Activated CD4-positive, alpha-beta T cell treated with anti-CD3 and anti-CD28 coated beads for 48 hours (primary cell): ENCODE measurements at places on chromosomes 5 and 9.

- DNase-seq, result no peak
Measured at GRCh38 chr9:68530618-68531017, 10.1 kb downstream of the TMEM252 start.

- peak; percentile 53 for DNase-seq
Measured at GRCh38 chr9:133134388-133135145, 13.5 kb upstream of the RALGDS start.

- DNase-seq, result no peak
Measured at GRCh38 chr9:69319324-69320025, 5.5 kb upstream of the ENTREP1 start.

GRCh38 chr5:115337882-115338281, 41.4 kb upstream of the CCDC112 start:
- no peak for DNase-seq

- DNase-seq, result no peak
Measured at GRCh38 chr9:20945856-20946255, 85.6 kb downstream of the HACD4 start.

DNA sequence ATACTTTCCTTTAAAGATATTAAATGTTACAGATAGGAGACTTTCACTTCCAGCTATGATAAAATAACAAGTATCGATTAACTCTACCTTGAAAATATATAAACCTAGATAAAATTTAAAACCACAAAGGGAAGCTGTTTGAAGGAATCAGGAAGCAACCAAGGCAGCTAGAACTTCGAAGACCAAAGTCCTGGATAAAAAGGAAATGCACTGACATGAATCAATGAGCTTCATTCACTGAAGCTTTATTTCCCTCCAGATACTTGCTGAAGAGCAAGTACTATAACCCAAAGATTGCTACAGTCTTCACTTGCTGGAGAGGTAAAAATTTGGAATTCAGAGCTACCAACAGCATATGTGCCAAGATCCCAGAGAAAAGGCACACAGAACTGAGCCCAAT, 144.1 kb downstream of the PIK3R1 start:
- no peak for DNase-seq

DNA sequence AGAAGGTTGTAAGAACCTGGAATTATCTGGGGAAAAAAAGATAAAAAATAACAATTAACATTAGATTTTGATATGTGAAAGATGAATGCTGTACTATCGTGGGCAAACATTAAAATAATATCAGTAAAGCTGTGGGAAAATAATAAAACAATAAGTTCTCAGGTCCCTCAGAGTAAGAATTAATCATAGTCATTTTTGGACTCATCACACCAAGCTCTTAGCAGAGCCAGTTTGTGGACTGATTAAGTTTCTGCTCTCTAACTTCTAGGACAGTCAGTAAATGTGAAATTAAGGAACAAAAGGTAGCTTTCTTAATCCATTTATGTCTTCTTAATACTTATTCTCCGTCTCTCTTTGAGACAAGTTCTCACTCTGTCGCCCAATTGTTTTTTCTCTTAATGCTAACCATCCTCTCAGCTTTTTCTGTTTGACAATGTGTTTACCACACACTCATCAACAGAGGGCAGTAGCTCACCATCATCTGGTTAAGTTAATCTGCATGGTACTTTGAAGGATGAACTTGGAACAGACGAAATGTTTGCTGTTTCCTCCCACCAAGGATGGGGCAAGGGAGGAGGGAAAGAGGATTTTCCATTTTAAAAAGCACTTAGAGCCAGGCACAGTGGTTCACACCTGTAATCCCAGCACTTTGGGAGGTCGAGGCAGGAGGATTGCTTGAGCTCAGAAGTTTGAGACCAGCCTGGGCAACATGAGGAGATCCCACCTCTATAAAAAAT, 5.3 kb upstream of the ACO1 start:
- peak; percentile 41 for DNase-seq

DNA sequence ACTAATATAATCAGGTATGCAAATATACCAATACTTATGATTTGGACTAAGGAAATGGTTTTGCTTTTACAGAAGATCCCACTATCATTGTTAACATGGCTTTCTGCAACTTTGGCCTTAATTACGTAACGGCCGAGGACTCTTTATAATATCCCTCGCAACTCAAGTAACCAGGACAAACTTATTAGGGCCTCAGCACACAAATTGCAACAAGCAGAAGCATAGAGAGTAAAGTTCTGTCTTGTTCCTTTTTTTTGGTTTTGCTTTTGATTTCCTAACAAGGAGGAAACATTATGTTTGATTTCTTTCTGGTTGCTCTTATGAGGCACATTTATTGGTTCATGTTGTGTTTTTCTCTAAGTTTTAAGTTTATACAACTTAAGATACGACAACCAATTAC, 60.4 kb downstream of the RORB start:
- no peak for DNase-seq

- no peak for DNase-seq
Measured at GRCh38 chr9:122228191-122228567, 578 bp downstream of the LHX6 start.

DNA sequence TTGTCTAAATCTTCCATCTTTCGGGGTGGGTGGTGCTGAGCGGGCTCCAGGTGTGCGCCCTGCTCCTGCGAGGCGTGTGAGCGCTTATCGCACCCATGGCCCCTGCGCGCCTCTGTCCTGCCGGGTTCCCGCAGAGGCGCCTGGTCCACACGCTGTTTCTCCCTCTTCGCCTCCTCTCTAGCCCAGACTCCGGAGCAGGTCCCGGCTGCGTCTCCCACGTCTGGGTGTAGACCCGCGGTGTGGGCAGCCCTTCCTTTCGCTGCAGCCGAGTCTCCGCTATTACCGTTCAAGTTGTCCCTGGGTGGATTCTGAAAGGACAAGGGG, 40.5 kb upstream of the PLEKHG4B start:
- DNase-seq, result no peak

- DNase-seq, result no peak
Measured at GRCh38 chr5:157022024-157022423, 36.9 kb downstream of the HAVCR1 start.

- peak; percentile 9 for DNase-seq
Measured at GRCh38 chr5:28014779-28015178, 976.4 kb upstream of the CDH9 start.

DNA sequence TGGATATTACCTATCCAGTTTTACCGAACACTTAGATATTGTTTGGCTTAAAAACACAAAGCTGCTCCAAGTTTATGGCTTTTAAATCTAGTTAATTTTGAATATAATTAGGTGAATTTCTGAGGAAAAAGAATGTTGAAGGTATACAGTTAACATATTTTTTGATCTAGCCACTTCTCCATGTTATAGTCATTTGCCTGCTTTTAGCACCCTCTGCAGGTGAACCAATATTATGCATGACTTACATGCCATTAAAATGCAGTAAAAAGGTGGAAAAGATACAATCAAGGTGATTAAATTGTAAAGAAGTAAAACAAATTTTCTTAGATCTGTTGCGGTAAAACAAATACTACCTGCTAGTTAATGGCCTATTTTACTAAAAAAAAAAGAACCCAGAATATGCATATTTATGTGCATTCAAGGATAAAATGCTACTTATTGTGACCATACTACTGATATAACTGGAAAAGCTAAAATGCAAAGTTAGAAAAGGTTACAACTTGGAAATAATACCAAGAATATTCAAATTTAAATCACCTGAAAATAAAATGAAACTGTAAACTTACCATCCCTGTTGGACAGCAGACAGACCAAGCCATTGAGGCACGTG, 132.1 kb downstream of the AP3B1 start:
- DNase-seq, result no peak
